Naive thymus-derived CD4-positive, alpha-beta T cell (primary cell): ENCODE measurements at places on chromosomes 16 and 17. TPM values are rescaled to one million over a fixed set of nuclear protein-coding genes. Genes with fewer than 3 reads are reported as not detected.

DNA sequence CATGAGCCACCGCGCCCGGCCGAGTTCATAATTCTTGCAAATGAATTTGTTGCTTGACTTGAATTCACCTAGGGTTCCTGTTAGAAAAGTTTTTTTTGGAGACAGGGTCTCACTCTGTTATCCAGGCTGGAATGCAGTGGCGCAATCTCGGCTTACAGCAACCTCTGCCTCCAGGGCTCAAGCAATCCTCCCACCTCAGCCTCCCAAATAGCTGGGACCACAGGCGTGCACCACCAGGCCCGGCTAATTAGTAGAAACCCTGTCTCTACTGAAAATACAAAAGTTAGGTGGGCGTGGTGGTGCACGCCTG is 99.8 kb downstream of the MYH11 start:
- DNase-seq = no peak
- no peaks in the 10 kb centered on the region for H3K36me3 ChIP-seq
- H3K4me1 ChIP-seq = no peaks in the 10 kb centered on the region
- no peak overlapping the region for H3K4me3 ChIP-seq
- H3K27ac ChIP-seq = no peak overlapping the region

- H3K36me3 ChIP-seq = peaks cover 9% of the 10 kb centered on the region
- H3K27ac ChIP-seq = no peak overlapping the region
- H3K4me1 ChIP-seq = no peaks in the 10 kb centered on the region
- no peak overlapping the region for H3K4me3 ChIP-seq
- H3K27me3 ChIP-seq = no peaks in the 10 kb centered on the region
- no peak for DNase-seq
Measured at GRCh38 chr16:16019488-16019887, 70.1 kb downstream of the ABCC1 start.

GRCh38 chr17:48003417-48004151 is 32.7 kb downstream of the CDK5RAP3 start:
- DNase-seq = no peak
- H3K4me1 ChIP-seq = no peaks in the 10 kb centered on the region
- no peaks in the 10 kb centered on the region for H3K27me3 ChIP-seq
- H3K27ac ChIP-seq = no peak overlapping the region
- H3K36me3 ChIP-seq = no peaks in the 10 kb centered on the region

- H3K36me3 ChIP-seq = no peaks in the 10 kb centered on the region
- peaks cover 7% of the 10 kb centered on the region for H3K27me3 ChIP-seq
- no peak for DNase-seq
- H3K4me3 ChIP-seq = peak overlapping the region; percentile 60
Measured at GRCh38 chr17:1714980-1715802, 5.0 kb upstream of the TLCD2 start.

GRCh38 chr17:32772453-32773025 is 104.4 kb downstream of the MYO1D start:
- H3K4me1 ChIP-seq = no peaks in the 10 kb centered on the region
- no peaks in the 10 kb centered on the region for H3K27me3 ChIP-seq
- H3K36me3 ChIP-seq = no peaks in the 10 kb centered on the region

DNA sequence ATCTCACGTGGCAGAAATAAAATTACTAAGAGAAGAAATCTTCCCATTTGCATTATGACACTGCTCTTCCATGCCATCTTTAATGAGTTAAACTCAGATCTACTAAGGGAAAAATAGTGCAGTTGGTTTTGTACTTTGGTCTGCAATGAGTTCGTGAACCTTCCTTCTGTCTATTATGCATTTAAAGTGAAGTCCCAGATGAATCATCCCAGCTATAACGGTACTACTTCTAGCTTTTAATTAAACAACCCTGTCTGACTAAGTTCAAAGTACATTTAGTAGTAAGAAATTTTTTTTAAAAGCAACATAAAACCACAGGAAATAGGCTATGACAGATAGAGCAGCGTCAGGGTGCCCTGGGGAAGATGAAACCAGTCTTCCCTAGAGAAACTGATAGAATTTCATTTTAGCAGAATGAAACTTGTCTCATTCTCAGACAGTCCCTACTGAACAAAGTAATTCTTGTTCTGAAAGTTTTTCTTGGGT is 1.8 kb downstream of the TMIGD1 start:
- H3K36me3 ChIP-seq = no peaks in the 10 kb centered on the region
- DNase-seq = peak; percentile 66
- no peaks in the 10 kb centered on the region for H3K27me3 ChIP-seq
- peaks cover 33% of the 10 kb centered on the region for H3K4me1 ChIP-seq

GRCh38 chr17:27544350-27545131 is 86.4 kb upstream of the LGALS9 start:
- peaks cover 19% of the 10 kb centered on the region for H3K4me1 ChIP-seq
- H3K36me3 ChIP-seq = no peaks in the 10 kb centered on the region
- no peaks in the 10 kb centered on the region for H3K27me3 ChIP-seq

- peaks cover 7% of the 10 kb centered on the region for H3K27me3 ChIP-seq
- H3K27ac ChIP-seq = no peak within 1 kb of the TSS
- no peak within 1 kb of the TSS for H3K4me3 ChIP-seq
- H3K36me3 ChIP-seq = no peaks in the 10 kb centered on the region
Measured at GRCh38 chr16:77788181-77789084, at the start of gene VAT1L. Gene VAT1L (plus strand): TSS chr16:77788564. CDS start chr16:77788683, 119 bp downstream.

- DNase-seq = no peak
- H3K4me1 ChIP-seq = no peaks in the 10 kb centered on the region
- H3K27me3 ChIP-seq = no peaks in the 10 kb centered on the region
- H3K27ac ChIP-seq = no peak overlapping the region
Measured at GRCh38 chr17:76689859-76690258, 20.9 kb downstream of the MXRA7 start.

DNA sequence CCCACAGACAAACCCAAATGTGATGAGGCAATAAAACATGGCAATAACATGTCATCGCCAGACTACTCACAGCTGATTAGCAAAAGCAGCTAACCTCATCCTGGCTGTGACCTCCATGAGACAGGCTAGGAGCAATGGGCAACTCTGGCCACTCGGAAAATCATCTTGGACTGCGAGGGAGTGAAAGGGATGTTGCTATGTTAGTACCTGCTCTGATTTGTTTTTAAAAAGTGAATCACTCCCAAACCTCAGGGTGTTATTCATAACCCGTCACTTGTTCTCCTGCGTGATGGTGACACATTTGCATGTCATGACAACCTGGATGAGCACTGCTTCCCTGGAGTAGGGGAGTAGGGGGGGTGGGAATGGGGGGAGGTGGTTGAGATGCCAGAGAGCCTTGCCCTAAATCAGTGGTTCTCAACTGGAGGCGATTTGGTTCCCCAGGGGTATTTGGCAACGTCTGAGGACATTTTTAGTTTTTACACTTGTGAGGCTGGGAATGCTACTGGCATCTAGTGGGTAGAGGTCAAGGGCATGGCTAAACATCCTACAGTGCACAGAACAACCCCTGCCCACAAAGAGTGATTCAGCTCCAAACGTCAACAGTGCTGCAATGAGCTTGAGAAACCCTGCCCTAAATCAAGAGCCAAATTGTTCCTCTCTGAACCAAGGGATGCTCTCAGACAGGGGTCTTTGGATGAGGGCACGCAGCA is 241.7 kb downstream of the SOX9 start:
- no peaks in the 10 kb centered on the region for H3K27me3 ChIP-seq
- no peak overlapping the region for H3K27ac ChIP-seq
- no peaks in the 10 kb centered on the region for H3K36me3 ChIP-seq
- DNase-seq = no peak
- no peaks in the 10 kb centered on the region for H3K4me1 ChIP-seq
- no peak overlapping the region for H3K4me3 ChIP-seq

DNA sequence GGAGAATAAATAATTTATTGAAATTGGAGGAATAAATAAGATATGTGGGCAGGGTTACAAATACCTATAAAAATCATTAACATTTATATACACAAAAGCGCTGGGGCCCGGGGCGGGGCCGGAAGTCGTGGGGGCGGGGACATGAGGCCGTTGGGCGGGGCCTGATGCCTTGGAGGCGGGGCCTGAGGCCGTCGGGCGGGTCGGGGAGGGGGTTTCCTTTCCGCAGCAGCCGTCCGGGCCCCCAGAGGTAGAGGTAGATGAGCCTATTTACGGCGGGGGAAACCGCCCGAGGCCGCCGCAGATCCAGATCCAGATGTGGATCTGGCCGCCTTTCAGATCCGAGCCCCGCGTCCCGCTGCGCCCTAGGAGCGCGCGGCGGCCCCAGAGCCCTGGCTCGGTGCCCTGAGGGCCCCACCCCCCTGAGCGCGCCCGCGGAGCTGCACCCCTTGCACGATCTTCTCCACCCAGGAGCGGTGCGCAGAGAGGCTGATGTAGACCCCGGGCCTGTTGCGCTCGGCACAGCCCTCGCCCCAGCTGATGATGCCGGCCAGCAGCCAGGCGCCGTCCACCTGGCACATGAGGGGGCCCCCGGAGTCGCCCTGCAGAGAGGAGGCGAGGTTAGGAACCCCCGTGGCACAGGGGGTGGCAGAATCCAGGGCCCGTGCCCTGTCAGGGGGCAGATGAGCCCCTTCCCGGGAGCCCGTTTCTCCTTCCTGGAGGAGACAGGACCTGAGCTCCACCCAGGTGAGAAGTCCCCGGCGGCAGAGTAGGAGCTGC is 5.1 kb downstream of the PRSS22 start:
- H3K36me3 ChIP-seq = no peaks in the 10 kb centered on the region
- no peak overlapping the region for H3K27ac ChIP-seq
- no peak for DNase-seq

DNA sequence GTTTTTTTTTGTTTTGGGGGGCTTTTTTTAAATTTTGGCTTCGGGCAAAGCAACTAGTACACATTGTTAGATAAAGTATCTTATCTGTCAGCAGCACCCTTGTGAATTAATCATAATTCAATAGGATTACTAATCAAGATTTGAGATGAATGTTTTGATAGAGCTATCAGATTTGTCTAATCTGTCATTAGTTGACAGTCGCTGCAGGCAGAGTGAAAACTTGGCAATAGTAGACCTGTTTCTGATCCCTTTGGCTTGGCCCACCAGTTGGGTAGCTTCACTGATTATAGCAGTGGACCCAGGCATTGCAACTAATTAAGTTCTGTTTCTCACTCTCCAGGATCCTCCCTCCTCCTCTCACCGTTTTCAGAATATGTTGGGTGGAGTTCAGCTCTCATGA is 258.6 kb downstream of the IRX3 start:
- H3K4me3 ChIP-seq = no peak overlapping the region
- no peaks in the 10 kb centered on the region for H3K4me1 ChIP-seq
- no peaks in the 10 kb centered on the region for H3K36me3 ChIP-seq
- H3K27me3 ChIP-seq = no peaks in the 10 kb centered on the region
- H3K27ac ChIP-seq = no peak overlapping the region

GRCh38 chr16:67571981-67572431 is 9.7 kb downstream of the CTCF start:
- no peaks in the 10 kb centered on the region for H3K27me3 ChIP-seq
- H3K4me1 ChIP-seq = peaks cover 4% of the 10 kb centered on the region
- H3K4me3 ChIP-seq = no peak overlapping the region
- H3K27ac ChIP-seq = no peak overlapping the region
- DNase-seq = no peak
- peaks cover 44% of the 10 kb centered on the region for H3K36me3 ChIP-seq

DNA sequence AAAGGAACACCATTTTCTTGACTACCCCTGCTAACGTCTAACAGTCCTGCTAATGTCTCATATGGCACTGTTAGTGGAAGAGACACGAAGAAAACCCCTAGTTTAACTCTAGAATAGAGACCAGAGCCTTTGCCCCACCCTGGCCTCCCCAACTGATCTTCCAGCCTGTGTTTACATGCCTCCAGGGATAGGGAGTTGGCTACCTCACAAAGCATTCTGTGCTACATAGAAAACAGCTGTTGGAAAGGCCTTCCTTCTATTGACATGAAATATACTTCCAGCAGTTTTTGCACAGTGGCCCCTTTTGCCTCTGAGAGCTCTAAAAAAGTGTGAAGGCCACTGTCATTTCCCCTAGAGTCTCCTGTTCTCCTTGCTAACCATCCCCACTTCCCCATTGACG is 73.1 kb downstream of the ASIC2 start:
- no peaks in the 10 kb centered on the region for H3K4me1 ChIP-seq
- H3K36me3 ChIP-seq = no peaks in the 10 kb centered on the region
- no peaks in the 10 kb centered on the region for H3K27me3 ChIP-seq
- no peak overlapping the region for H3K4me3 ChIP-seq
- H3K27ac ChIP-seq = no peak overlapping the region

GRCh38 chr17:3865176-3865575 is 19.1 kb upstream of the NCBP3 start:
- no peaks in the 10 kb centered on the region for H3K4me1 ChIP-seq
- no peak overlapping the region for H3K4me3 ChIP-seq
- no peaks in the 10 kb centered on the region for H3K27me3 ChIP-seq
- no peaks in the 10 kb centered on the region for H3K36me3 ChIP-seq

GRCh38 chr16:11901091-11901490 is 14.7 kb downstream of the GSPT1 start:
- H3K36me3 ChIP-seq = peaks cover 4% of the 10 kb centered on the region
- no peak overlapping the region for H3K4me3 ChIP-seq
- no peak overlapping the region for H3K27ac ChIP-seq
- no peaks in the 10 kb centered on the region for H3K27me3 ChIP-seq

GRCh38 chr16:3152277-3152990 is 17.6 kb downstream of the ZNF213 start:
- H3K36me3 ChIP-seq = no peaks in the 10 kb centered on the region
- peak overlapping the region; percentile 59 for H3K4me3 ChIP-seq
- peaks cover under 1% of the 10 kb centered on the region for H3K4me1 ChIP-seq
- peak; percentile 54 for DNase-seq
- H3K27me3 ChIP-seq = no peaks in the 10 kb centered on the region

DNA sequence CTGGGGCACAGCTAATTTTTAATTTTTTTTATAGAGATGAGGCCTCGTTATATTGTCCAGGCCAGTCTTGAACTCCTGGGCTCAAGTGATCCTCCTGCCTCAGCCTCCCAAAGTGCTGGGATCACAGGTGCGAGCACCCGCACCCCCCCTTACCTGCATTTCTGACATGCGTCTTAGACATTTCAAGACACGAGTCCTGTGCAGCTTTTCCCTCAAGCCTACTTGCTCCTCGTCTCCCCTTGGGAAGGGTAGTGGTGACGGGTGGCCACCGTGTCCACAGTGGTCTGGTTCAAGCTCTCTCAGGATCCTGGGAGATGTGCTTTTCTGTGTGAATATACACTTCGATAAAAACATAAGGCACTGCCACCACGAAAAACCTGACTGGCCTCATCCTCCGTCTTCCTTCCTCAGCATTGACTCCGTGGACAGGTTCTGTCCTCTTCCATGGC is 9.6 kb downstream of the CANT1 start:
- H3K4me1 ChIP-seq = no peaks in the 10 kb centered on the region
- no peak overlapping the region for H3K27ac ChIP-seq
- H3K4me3 ChIP-seq = no peak overlapping the region
- DNase-seq = no peak
- H3K27me3 ChIP-seq = no peaks in the 10 kb centered on the region

The CDC27 gene
- total RNA-seq = 70.9 TPM

The CLEC19A gene
- total RNA-seq = not detected

The TMIGD1 gene
- total RNA-seq = not detected

The TXNDC11 gene
- 80.5 TPM for total RNA-seq

The PRKCB gene
- 72.5 and 74.2 TPM in 2 replicates for total RNA-seq

The RNF157 gene
- total RNA-seq = 75.7 TPM
